ENCODE measurements at places on chromosomes 4 and X. TPM values are rescaled to one million over a fixed set of nuclear protein-coding genes. Genes with fewer than 3 reads are reported as not detected.

GRCh38 chr4:46933686-46934085, 24.6 kb upstream of the COX7B2 start:
- DNase-seq: no peak
- peaks cover 9% of the 10 kb centered on the region for H3K27me3 ChIP-seq
- H3K4me1 ChIP-seq: no peaks in the 10 kb centered on the region
- H3K4me3 ChIP-seq: no peak overlapping the region

DNA sequence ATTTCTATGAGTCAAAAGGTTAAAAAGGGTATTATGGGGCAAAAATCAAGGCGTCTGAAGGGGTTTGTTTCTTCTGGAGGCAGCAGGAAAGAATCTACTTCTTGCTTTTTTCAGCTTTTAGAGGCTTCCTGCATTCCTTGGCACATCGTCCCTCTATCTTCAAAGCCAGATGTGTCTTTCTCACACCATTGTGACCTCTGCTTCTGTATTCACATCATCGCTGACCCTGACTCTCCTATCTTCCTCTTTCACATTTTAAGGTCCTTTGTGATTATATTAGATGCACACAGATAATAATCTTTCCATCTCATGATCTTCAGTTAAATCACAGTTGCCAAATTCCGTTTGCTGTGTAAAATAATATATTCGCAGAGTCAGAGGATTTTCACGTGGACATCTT, 112.7 kb downstream of the PPP4R3C start:
- no peak for DNase-seq
- H3K27ac ChIP-seq: no peak overlapping the region
- no peaks in the 10 kb centered on the region for H3K27me3 ChIP-seq
- no peaks in the 10 kb centered on the region for H3K4me1 ChIP-seq
- H3K36me3 ChIP-seq: no peaks in the 10 kb centered on the region
- no peak overlapping the region for H3K4me3 ChIP-seq

- no peak overlapping the region for H3K27ac ChIP-seq
- H3K4me3 ChIP-seq: no peak overlapping the region
- no peak for DNase-seq
- no peaks in the 10 kb centered on the region for H3K27me3 ChIP-seq
- H3K4me1 ChIP-seq: no peaks in the 10 kb centered on the region
- H3K36me3 ChIP-seq: no peaks in the 10 kb centered on the region
Measured at GRCh38 chr4:52001616-52002015, 18.5 kb downstream of the LRRC66 start.

CT55 gene
- total RNA-seq: not detected
